Stimulated activated CD4-positive, alpha-beta T cell treated with anti-CD3 and anti-CD28 coated beads, TNF-alpha, amount 100 ng/mL, for 24 hours (primary cell): ENCODE measurements at places on chromosomes 7 and 10.

DNA sequence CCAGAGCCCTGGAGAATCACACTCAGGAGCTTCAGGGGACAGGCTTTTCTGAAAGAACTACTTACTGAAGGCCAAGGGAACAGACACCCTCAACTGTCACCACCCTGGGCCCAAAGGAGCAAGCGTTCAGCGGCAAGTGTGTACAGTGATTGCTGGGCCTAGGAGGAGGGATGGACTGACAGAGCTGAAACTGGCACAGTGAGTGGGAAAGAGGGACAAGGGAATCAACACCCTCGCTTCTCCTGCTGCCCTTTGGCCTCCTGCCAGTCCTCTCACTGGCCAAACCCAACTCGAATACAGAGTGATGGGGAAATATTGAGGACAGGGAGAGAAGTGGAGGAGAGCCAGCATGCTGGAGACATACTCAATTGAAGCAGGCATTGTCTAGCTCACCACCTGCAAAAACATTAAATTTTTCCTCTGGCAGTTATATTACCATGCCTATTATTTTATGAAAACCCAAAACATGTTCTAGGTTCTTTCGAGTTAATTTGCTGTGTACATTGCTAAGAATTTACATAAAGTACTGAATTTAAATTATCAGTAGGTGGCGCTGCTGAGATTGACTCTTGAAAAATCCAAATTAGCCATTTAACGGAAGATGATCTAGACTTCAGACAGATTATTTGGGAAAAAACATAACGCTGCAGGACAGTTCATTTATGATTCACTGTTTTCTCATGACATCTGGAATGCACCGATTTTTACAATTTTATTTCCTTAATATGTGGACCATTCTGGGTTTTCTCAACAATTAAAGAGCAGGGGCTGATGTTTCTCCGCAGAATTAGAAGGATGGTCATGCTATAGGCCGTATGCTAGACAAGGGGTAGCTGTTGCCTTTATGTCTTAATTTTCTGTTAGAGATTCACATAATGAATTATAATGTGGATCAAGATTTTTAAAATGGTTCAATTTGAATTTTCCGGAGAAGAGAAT is 14.7 kb upstream of the TMEM236 start:
- no peak for DNase-seq

- no peak for DNase-seq
Observed at GRCh38 chr7:86785641-86786040, 141.9 kb downstream of the GRM3 start.

DNA sequence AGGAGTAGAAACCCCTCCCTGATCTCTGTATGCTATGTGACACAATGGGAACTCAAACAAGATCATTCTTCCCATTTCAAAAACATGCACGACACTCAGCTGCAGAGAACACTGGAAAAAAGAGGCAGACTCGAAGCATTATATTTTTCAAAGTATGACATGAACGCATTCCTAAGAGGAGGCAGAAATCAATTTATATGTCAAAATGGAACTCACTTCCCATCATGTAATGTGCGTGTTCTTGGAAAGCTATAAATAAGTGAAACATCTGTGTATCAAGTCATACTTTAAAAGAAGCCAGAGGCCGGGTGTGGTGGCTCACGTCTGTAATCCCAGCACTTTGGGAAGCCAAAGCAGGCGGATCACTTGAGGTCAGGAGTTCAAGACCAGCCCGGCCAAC is 142.7 kb downstream of the ICA1 start:
- no peak for DNase-seq

- no peak for DNase-seq
Observed at GRCh38 chr10:3233486-3233990, 61.0 kb upstream of the PITRM1 start.

- DNase-seq: no peak
Observed at GRCh38 chr7:158789842-158790241, 39.5 kb downstream of the ESYT2 start.

- DNase-seq: no peak
Observed at GRCh38 chr10:100053686-100054460, 27.8 kb downstream of the CPN1 start.

DNA sequence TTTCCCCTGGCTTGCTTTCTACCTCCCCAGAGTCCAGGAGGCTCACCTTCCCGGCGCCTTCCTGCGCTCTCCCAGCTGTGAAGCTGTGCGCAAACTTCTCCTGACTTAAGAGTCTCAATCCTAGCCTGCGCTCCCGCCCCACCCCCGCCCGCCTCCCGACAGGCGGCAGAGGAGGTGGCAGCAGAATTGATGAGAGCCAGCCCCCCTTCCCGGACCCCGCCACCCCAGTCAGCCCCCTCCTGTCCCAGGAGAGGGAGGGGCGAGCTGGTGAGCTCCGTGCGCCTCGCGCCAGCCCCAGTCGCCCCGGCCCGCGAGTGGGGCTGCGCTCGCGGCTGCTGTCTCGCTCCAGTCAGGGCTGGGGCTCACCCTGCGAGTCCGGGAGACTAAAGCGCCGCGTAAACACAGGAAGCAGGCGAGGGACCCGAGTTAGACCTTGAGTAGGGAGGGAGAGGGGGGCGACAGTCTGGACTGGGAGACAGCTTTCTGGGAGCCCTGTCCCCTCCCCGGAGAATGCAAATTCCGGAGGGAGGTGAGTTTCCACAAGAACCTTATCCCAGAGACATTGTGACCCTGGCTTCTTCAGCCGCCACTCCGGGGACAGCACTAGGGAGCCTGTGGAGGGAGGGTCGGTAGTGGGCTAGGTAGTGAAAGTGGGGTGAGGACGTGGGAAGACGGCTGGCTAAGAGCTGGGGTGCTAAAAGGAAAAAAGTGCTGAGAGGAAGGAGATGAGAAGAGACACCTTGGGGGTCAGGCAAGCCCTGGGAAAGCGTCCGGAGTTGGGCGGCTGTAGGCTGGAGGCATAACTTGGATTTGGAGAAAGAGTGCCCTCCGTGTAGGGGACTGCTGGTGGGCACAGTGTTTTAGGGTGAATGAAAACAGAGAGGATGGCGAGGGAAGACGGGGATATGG is at the start of gene CALCR:
Gene CALCR (minus strand): TSS at position 79 of the 909 bp plus-strand sequence. CDS start 87,743 bp downstream, outside the sequence.
- no peak for DNase-seq

- no peak for DNase-seq
Observed at GRCh38 chr7:33673029-33673700, 232.2 kb upstream of the BMPER start.

- DNase-seq: no peak
Observed at GRCh38 chr7:130985361-130985760, 251.4 kb upstream of the KLF14 start.

DNA sequence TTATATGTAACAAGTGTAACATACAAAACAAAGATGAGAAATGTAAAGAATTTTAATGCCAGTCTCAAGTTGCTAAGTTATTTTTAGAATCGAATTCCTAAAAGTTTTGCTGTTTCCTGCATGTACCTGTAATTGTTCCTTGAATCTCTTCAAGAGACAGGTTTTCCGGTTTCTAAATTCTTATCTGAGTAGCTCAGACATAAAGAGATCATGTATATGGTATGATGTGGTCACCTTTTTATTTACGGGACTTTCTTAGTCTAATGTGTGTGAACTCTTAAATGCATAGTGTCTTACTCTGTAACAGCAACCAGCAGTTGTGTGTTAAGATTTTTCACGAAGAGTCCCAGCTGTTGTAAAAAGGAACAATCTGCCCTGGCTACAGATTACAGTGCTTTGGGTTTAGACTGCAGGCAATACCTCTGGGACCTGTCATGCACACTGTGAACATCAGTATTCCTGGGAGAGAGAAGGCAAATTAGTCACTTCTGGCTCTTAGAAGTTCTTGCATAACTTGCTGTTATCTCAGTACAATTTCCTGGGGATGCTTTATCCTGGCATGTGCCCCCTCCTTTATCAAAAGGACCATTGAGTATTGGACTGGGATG is 263.4 kb downstream of the BICC1 start:
- DNase-seq: no peak

GRCh38 chr7:113806633-113807327 is 112.0 kb downstream of the PPP1R3A start:
- DNase-seq: no peak

GRCh38 chr7:89477991-89478390 is 676.3 kb upstream of the STEAP1 start:
- DNase-seq: no peak

DNA sequence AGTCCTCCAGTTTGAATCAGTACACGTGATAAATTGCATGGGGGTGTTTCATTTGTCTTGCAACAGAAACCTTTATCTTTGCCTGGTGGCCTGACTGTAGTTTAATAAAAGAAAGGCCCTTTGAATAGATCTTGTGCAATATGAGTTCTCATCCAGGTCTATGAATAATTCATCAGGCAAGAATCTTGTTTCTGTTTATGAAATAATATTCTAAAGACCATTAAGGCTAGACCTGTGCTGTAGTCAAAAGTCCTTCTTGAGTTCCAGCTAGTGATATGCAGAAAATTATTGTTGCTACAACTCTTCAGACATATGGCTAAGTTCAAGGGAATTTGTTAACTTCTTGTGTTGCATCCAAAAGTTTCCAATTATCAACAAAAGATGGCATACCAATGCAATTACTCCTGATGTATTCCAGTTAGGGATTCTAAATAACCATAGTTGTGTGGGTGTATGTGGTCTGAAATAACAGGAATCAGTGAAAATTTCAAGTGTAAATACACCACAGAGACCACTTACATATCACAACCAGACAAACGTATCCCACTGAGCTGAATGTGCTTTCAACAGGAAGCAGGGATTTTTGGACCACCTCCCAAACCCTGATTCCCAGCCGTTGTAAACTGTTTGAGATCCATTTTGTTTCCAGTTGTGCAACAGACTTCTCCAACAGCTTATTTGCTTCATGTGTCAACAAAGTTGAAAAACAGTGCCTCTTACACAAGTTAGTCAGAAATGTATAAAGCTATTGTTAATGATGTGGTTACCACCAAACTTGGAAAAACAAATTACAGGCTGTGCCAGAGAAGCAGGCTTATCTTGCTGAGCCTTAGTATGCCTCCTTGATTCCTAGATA is 54.7 kb upstream of the BICC1 start:
- DNase-seq: no peak

- DNase-seq: no peak
Observed at GRCh38 chr10:128540128-128540762, 414.0 kb upstream of the MKI67 start.

DNA sequence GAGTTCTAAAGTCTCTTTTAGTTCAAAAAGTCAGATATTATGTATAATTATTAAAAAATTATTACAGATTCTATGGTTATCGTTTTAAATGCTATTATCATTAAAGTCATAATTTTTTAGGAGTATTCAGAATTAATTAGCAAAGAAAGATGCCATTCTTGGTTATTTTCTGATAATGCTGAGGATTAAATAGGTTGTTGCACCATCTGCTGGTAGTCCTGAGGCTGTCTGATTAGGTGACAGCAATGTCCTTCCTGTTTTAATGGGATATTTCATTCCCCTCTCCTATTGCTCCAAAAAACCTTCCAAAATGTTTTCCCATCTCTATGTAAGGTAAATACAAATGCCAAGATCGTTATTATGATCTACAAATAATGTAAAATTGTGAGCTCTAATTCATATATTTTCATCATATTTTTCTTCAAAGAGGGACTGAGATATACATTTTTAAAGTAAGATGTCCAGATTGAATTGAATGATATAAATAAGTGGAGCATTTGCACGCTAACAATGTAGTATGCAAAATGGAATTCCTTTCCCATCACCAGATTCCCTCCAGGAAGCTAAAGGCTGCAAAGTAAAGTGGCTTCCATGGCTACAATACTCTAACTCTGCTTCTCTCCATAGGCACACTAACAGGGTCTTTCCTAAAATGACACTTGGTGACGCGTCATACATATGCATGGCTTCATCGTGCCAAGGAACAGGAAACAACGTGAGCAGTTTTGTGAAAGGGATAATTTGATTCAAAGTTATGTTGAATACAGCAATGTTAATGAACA is 58.8 kb upstream of the AKR1E2 start:
- no peak for DNase-seq

DNA sequence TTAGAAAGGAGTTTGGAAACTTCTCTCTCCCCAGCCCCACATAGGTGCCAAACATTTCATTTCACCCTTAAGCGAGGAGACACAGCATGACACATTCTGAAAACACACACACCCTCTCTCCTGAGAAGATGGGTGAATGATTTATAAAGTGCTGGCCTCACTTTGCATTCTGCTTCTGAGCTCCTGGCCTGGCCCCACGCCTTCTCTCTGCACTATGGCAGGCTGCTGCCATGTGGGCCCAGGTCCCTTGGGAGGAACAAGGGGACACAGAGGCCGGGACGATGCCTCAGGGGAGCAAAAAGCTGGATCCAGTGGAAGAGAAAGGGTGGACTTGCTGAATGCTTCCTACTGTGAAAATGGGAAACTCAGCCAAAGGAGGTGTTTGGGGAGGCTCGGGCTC is 56.0 kb downstream of the CPXM2 start:
- DNase-seq: no peak

- DNase-seq: no peak
Observed at GRCh38 chr10:77943121-77943901, 16.8 kb upstream of the DLG5 start.

DNA sequence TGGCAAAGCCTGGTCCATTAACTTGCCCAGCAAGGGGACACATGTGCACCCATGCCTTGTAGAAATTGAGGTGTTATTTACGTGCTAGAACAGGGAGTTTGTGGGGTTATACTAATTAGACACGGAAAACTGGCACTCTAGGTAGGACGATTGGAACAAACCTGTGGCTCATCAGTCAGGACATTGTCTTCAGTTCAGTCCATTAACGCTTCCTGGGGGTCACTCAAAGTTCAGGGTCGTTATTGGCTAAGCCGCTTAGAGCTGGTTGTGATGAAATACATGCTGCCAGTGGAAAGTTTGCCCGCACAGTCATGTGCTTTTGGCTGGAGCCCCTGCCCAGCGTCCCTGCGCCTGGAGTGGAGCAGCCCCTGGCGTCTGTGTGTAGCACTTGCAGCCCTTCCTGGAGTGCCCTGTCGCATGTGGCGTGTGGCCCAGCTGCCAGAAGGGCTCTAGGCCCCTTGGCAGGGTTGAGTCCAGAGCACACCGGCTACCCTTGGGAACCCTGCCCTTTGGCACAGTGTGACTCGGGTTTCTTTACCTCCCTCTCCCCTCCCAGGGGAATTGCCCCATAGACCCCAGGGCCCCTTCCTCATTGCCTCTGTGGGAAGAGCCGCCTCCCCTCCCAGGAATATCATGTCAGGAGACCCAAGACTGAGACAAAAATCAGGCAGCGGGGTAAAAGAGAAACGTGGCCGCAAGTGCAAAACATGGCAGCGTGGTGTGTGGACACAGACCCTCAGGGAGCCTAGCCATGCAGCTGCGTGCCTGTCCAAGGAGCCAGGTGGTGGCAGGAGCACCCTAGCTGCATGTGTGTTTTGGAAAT is 9.8 kb downstream of the ZNF775 start:
- no peak for DNase-seq

GRCh38 chr10:80535671-80536360 is 1.9 kb upstream of the SH2D4B start:
- peak; percentile 76 for DNase-seq

GRCh38 chr7:1981878-1982230 is 250.9 kb downstream of the MAD1L1 start:
- DNase-seq: no peak
